T-helper 17 cell (primary cell): ENCODE measurements at places on chromosomes 7 and 10.

- DNase-seq: no peak
Measured at GRCh38 chr10:83809001-83809400, 330.3 kb upstream of the GHITM start.

DNA sequence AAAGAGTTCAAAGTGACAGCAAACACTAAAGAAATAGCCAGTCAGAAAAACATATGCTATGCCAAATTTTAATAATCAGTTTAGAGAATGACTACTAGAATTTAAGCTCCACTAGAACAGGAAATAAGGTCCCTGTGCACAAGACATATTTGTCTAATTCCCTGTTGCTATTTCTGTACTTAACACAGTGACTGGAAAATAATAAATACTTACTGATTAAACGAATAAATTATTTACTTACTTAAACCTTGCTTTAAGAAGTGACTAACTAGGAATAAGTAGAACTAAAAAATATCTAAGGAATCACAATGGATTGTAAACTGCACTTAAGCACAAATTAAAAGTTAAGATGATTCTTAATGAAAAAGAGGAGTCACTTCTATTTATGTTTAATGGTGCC lies 22.3 kb downstream of the NPS start:
- DNase-seq: no peak

GRCh38 chr7:116576350-116577319 lies 51.8 kb downstream of the CAV1 start:
- no peak for DNase-seq

- no peak for DNase-seq
Measured at GRCh38 chr10:103064956-103065355, 128.1 kb downstream of the NT5C2 start.

- DNase-seq: no peak
Measured at GRCh38 chr7:25158966-25159365, 33.9 kb upstream of the CYCS start.

- DNase-seq: no peak
Measured at GRCh38 chr7:68958571-68958970, 639.7 kb upstream of the AUTS2 start.

DNA sequence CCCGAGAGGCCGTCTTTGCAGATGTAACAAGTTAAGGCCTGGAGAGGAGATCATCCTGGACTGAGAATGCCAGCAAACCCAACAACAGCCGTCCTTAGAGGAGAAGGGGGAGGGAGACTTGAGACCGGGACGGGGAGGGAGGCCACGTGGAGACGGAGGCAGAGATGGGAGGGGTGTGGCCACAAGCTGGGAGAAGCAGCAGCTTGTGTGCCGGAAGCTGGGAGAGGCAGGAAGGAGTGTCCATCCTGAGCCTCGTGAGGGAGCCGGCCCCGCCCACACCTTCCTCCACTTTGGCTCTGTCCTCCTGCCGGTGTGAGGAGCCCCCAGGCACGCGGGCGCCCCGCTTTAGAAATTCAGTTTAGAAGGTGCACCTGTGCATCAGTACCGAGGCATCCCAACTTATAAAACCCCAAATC lies 95.7 kb downstream of the DNAJB6 start:
- DNase-seq: no peak

DNA sequence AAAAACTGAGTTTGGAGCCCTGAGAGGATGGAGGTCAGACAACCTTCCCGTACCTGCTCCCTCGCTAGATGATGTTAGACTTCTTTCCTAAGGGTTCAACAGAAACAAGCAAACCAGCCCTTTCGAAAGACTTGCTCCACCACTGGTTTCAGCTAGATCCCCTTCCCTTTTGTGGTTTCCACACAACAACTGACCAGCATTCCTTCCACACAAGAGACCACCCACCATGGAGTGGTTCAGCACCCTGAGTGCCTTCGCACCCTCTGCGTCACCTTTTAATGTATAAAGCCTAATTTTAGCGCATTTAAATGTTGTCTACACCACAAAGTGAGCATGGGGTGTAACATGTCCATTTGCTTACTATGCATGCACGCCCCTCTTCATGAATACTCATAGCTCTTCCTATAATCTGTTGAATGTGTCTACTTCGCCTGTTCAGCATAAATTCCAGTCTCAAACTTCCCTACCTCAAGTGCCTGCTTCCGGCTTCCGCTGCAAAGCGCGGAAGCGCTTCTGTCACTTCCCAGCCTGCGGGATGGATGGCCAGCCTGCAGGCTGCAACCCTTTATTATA lies 69.0 kb downstream of the TACC2 start:
- no peak for DNase-seq

- DNase-seq: no peak
Measured at GRCh38 chr10:35058686-35059085, 31.5 kb downstream of the CUL2 start.

DNA sequence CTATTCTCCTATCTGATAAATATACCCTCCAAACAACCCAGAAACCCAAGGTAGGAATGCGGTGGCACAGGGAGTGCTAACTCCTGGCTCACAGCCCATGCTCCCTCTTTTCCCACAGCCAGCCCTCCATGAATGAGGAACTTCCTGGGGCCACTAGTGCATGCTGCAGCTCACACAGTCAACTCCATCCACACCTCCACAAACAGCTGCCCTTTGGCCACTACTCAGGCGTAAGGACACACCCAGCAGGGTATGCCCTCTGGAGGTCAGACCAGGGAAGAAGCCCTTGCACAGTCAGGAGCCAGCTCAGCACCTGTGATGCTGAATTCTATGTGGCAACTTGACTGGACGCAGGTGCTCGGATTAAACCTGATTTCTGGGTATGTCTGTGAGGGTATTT lies 85.2 kb upstream of the PIK3CG start:
- DNase-seq: no peak

DNA sequence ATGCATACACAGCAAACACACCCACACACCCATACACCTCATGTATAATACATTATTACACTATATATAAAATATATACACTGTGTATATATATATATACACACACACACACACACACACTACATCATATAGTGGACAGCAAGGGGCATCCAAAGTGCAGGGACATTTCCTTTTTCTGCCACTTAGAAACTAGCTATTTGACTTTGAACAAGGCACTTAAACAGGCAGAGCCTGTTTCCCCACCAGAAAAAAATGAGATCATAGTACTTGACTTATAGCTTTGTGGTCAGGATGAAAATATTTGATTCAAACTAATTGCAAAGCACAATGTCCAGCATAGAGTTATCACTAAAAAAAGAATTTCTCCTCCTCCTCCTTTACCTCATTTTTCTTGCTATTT lies 254.3 kb upstream of the NPVF start:
- no peak for DNase-seq

DNA sequence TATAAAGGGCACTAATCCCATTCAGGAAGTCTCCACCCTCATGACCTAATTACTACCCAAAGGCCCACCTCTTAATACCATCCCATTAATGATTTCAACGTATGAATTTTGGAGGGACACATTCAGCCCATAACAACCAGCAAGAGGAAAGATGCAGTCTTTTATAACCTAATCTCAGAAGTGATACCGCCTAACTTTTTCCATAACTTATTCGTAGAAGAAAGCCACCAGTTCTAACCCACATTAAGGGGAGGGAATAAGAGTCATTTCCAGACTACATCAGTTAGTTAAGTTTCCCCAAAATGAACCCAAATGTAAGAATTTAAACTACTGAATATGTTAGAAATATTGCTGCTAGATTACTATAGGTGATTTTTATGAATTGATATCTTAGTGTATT lies 32.1 kb upstream of the LHFPL3 start:
- DNase-seq: no peak

DNA sequence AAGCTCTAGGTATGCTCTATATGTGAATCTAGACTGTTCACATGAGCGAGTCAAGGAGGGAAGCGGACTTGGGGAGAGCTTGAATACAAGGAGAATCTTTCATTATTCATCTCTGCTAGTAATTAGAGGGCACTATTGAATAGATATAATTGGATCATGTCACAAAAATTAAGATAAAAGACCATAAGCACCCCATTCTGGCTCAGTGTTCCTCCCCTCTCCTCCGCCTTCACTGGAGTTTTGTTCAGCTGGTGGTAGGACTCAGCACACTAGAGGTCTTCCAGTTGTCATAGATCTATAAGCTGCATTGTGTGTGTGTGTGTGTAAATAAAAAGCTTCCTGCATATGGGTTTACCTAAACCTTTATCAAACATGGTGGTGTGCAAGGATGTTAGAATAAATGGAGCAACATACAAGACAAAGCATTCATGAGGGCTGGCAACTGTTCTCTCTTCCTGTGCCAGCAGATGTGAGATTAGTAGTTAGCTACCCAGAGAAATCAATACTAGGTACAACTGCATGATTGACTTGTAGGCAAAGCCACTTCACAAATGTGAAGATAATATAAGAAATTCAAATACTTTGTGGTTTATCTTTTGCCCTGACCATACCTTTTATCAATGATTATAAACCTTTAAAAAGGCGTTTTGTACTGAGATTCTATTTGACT lies 142.6 kb downstream of the CREB5 start:
- DNase-seq: no peak

GRCh38 chr7:75652788-75653187 lies 86.0 kb downstream of the HIP1 start:
- no peak for DNase-seq

GRCh38 chr7:29771081-29771816 lies 35.1 kb upstream of the WIPF3 start:
- DNase-seq: no peak

GRCh38 chr7:50628434-50629084 lies 63.4 kb upstream of the DDC start:
- no peak for DNase-seq

DNA sequence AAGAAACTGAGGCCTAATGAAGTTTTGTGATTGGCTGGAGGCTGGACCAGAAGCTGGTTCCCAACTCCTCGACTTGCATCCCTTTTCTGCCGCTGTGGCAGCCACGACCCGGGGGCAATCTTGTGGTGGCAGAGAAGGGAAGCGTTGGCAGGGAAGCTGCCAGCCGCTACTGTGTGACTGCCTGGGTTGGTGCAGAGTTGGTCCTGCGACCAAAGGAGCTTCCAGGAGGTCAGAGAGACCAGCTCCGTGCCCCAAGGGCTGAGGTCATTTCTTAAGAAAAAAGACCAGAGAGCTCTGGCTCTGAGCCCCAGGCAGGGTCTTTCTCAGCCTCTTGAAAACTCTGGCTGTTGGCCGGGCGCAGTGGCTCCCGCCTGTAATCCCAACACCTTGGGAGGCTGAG lies 47.2 kb downstream of the PRF1 start:
- no peak for DNase-seq

DNA sequence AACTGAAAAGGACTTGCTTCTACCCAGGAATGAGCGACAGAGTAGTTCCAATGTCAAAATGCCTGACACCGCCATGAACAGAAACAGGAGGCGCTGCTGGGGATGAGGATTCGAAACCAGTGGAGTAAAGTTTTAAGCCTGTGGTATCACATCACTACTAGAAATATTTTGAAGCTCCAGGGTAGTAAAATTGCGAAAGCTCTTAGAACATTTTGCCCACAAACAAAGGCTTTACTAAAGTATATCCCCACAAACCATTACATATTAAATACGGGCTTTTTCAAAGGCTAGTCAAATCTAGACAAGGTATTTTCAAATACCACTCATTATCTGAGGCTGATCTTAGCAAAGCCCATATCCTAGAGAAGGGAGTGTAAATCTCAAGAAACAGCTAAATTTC lies 2.4 kb downstream of the PRDX3 start:
- no peak for DNase-seq

DNA sequence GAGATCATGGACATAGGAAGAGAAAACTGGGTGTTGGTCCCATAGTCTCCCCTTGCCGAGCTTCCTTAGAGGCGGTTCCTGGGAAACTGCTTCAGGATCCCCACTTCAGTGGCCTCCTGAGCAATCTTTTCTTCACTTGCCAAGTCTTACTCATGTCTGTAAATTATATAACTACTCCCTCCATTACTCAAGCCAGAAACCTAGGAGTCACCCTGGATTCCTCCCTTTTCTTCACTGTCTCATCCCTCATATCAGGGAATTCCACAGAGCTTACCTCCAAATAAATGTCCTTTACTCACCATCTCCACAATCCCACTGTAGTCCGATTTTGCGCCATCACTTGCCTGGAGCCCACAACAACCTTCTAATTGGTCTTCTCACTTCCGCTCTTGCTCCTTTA lies 29.1 kb upstream of the TRUB1 start:
- DNase-seq: no peak

DNA sequence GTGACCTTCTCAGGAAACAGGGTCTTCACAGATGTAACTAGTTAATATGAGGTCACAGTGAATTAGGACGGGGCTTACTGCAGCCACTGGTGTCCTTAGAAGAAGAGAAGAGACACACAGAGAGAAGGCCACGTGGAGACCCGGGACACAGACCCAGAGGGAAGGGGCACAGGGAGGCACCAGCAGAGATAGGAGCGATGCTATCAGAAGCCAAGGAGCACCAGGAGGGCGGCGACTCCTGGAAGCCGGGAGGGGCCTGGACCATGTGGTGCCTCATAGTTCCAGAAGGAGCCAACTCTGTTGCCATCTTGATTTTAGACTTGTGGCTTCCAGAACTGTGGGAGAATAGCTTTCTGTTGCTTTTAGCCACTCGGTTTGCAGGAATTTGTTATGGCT lies 505.9 kb downstream of the TCERG1L start:
- DNase-seq: no peak

GRCh38 chr7:91379991-91380390 lies 115.8 kb downstream of the FZD1 start:
- DNase-seq: no peak

- DNase-seq: no peak
Measured at GRCh38 chr7:23011222-23011924, 2.6 kb downstream of the HYCC1 start.

- DNase-seq: no peak
Measured at GRCh38 chr7:48035967-48036478, 680 bp downstream of the C7orf57 start.

DNA sequence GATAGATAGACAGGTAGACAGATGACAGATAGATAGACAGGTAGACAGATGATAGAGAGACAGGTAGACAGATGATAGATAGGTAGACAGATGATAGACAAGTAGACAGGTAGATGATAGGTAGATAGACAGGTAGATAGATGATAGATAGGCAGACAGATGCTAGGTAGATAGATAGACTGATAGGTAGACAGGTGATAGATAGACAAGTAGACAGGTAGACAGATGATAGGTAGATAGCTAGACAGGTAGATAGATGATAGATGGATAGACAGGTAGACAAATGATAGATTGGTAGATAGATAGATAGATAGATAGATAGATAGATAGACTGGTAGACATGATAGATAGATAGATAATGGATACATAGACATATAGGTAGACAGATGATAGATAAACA lies 93.4 kb upstream of the ADRB1 start:
- DNase-seq: no peak
